Astrocyte (in vitro differentiated cells and primary cell): ENCODE measurements at places on chromosomes 5 and 9. TPM values are rescaled to one million over a fixed set of nuclear protein-coding genes. Genes with fewer than 3 reads are reported as not detected.

DNA sequence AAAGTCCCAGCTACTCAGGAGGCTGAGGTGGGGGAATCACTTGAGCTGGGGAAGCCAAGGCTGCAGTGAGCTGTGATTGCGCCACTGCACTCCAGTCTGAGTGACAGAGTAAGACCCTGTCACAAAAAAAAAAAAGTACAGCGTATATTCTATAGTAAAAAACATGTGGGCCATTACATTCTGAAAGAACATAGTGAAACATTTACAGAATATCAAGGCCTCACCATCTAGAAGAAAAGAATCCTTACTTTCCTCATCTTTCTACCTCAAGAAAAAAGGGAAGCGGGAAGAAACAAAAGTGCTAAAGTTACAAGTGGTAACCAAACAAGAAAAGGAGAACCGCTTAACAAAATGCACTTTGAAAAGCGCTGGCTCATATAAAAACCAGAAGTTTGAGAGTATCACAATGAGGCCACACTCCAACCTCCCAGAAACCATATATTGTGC is 5.7 kb upstream of the SYK start:
- DNase-seq = no peak

GRCh38 chr5:150627731-150628545 is 12.5 kb upstream of the SYNPO start:
- peak; percentile 80 for DNase-seq

GRCh38 chr5:67878933-67879332 is 336.6 kb upstream of the PIK3R1 start:
- no peak for DNase-seq

GRCh38 chr5:17113174-17113958 is 104.1 kb upstream of the BASP1 start:
- DNase-seq = peak; percentile 96

- no peak for DNase-seq
Observed at GRCh38 chr9:96161819-96162218, 140.2 kb downstream of the HSD17B3 start.

GRCh38 chr5:56440871-56441740 is 208.0 kb upstream of the ANKRD55 start:
- peak; percentile 44 for DNase-seq

The FOXD4L4 gene
- 0.14 TPM in 1 of 2 replicates, not detected in the other for total RNA-seq

The OBP2A gene
- not detected in 2 replicates for total RNA-seq

The TEX53 gene
- not detected in 2 replicates for total RNA-seq

The PCDHA6 gene
- 2.7 TPM in 2 replicates for total RNA-seq
